ENCODE measurements at places on chromosomes 12 and 14.

DNA sequence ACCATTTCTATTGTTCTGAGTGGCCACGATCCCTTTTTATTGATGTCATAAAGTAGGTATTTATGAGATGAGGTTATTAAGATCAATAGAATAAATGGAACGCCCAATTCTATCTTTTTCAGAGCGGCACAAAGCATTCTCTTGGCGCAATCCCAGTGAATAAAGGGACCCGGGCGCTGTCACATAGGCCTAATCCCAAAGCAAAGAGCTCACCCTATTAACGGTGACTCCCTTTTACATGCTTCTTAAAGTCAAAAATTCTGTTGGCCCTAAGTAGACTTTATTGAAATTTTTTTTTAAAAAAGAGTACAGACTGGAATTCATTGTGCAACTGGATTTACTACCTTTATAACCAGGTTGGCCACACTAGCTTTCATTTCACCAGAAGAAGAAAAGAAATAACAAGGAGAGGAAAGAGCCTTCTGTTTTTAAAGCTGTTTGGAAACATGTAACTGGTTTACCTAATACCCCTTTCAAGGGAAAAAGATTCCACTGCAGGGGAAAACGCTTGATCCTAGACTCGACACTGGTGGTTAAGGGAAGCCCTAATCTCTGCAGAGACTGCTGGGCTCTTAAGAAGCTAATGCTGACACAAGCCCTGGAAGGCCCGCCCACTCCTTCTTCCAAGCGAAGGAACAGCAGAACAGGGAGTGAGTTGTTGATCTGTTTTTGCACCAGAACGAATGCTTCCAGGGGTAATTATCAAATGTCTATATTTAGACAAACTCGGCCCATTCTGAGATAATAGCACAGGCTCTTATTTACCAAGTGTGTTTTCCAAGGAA lies 381.2 kb downstream of the BCL11B start:
- no peak for DNase-seq

DNA sequence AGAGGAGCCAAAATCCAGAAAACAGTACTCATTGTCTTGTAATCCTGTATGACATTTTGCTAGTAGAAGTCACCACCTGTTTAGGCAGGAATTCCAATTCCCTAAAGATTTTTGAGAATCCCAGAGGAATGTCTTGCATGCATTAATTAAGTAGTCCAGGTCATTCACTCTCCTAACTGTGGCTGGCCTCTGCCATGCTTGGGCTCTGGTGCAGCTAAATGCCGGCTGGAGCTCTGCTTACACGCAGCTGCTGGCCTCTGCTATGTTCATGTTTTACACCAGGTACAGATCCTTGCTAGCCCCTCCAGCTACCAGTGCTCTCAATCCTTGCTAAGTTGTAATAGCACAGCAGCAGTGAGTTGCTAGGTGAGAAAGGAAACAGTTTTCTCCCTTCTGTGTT lies 16.3 kb upstream of the HIF1A start:
- DNase-seq: peak; percentile 68

- DNase-seq: peak; percentile 86
Measured at GRCh38 chr12:25769082-25769945, 189.2 kb upstream of the RASSF8 start.

GRCh38 chr12:26037615-26038220 lies 79.2 kb downstream of the RASSF8 start:
- no peak for DNase-seq

DNA sequence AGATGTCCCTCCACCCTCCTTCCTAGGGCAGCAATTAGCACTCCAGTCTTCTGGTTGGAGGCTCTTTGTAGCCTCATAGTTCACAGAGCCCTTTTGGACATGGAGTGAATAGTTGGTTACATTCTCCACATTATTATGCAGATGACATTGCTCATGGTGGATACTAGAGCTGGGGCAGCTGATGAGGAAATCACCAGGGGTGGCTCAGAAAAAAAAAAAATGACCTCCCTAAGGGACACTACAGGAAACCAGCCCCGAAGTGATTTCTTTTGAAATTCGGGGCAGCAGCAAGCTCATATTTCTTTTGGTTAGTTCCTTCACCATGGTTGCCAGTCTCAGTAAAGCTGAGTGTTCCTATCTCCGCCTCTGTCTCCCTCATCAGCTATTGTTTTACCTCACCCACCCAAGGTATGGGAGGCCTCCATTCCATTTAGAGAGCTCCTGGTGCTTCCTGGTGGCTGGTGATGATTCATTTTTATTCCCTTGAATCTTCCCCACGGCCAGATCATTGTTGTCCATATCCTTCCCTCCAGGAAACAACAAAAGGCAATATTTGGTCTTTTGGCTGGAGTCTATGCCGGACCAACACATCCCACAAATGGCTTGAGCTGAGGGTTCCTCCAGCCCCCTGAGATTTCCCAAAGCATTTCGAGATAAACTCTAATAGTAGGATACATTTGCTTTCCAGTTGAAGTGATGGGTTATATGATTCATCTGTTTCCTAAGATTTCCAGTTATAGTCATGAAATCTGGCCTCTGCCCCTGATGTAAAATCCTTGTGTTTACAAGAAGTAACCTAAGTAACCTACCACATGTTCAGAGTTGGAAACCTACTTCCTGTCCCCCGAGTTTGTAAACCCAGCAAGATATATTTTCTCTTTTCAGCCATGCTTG lies 56.2 kb upstream of the NID2 start:
- peak; percentile 72 for DNase-seq

DNA sequence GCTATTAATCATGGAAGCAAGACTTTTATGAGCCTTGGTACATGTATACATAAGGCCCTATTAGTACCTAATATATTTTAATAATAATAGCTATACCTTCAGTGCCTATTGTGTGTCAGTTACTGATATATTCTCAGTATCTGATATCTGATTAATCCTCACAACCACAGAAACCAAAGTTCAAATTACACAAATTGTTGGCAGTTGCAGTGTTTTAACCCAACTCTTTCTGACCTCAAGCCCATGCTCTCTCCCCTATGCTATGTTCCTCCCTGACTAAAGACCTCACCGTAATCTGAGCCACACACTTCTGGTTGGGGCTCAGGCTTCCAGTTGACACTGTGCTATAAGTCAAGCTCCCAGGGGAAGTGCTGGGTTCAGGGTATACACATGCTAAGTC lies 214.4 kb downstream of the SPTSSA start:
- no peak for DNase-seq

DNA sequence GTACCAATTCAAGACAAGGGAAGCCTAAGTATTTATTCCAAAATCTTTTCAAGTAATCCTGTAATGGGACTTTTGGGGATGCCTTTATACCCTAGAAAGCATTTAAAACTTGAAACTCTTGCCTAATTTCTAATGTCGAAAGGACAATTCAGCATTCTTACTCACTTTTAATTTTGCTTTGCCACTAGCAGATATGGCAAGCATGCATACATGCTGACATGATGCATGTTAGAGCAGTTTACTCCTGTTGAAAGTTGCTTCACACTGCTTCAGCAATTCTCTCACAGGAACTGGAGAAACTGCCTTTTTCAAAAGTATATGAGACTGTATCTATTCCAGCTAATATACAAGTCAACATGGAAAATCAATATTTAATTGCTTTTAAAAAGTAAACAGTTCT lies 79.9 kb downstream of the TAOK3 start:
- no peak for DNase-seq

GRCh38 chr14:51481643-51482042 lies 170.1 kb upstream of the FRMD6 start:
- DNase-seq: no peak

DNA sequence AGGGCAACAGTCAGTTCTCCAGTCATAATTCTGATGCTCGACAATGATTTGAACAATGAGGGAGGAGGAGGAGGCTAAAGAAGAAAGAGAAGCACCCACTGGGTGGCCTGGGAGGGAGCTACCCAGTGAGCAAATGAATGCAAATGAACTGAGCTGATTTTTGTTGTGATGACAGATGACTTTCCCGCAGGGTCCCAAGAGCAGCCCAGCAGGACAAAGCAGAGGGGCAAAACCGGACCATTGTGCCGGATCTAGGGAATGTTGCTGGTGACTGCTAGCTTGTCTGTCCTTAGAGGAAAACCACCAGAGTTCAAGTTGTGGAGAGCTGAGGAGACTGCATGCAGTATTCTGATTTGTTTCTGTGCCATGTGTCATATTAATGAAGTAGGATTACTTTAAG lies 162.8 kb downstream of the MON2 start:
- DNase-seq: no peak

- no peak for DNase-seq
Measured at GRCh38 chr12:111295176-111295575, 73.7 kb downstream of the PHETA1 start.

- peak; percentile 71 for DNase-seq
Measured at GRCh38 chr12:54038871-54039414, 6.1 kb downstream of the HOXC5 start.

All from fibroblast of skin of right biceps (primary cell).